NCI-H748 treated with DMSO at 0.1 percent for 48 hours (cell line): ENCODE measurements at places on chromosomes 16 and 17.

GRCh38 chr17:29664743-29665480 lies 42.2 kb upstream of the CORO6 start:
- no peak for DNase-seq

DNA sequence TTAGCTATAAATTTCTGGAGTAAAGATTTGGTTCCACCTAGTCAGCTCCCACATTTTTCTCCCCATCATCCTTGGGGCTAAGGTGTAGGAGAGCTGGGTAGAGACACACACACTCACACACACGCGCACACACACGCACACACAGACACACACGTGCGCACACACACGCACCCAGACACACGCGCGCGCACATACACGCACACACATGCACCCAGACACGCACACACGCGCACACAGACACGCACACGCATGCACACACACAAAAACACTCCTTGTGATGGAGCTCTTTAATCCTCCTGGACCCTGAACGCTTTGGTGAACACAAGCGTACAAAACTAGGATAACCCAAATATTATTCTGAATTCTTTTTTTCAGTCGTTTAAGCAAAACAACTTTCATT lies 253.6 kb downstream of the C16orf95 start:
- DNase-seq: no peak

DNA sequence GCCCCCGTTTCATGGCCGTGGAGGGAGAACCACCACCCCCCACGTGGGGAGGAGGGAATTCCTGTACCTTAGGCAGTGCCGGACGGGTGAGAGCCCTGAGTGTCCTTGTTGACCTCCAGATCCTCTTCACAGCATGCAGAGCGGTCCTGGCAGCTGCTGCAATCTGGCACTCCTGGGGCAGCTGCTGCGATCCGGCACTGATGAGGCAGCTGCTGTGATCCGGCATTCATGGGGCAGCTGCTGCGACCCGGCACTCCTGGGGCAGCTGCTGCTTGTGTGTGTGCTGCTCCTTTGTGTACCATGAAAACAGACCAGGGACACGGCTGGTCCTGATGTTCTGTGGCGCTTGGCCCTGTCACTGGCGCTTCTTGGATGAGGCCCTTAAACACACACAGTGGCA lies 12.8 kb downstream of the ZNF778 start:
- DNase-seq: no peak

GRCh38 chr16:89131783-89132182 lies 38.1 kb downstream of the ACSF3 start:
- no peak for DNase-seq

DNA sequence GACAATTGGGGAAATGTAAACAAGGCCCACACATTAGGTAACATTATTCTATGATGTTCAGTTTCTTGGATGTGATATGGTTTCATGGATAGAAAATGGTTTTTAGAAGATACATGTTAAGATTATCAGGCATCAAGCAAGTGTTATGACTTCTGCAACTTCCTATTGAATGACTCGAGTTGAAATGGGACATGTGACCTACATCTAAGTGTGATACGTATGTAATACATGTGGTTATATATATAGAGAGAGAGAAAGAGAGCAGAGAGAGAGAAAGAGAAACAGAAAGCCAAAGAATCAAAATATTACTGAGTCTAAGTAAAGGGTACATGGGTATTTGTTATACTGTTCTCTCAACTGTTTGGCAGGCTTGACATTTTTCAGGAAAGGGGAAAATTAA lies 1.7 kb downstream of the TMEM170A start:
- no peak for DNase-seq

DNA sequence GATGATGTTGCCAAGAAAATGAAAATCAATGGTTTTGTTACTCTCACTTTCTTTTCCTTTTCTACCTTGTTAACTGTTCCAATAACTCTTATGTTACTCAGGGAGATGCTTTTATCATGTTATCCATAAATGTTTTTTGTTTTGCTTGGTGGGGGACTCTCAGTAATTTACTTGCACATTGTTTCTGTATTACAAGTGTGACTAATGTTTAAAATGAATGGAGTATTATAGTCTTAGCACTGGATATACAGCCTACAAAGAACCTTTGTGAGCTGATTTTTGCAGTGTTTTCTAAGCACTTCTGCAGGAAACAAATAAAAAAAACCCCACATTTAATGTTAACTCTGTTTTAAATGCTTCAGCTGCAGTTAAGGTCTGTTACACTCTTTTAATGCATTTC lies 12.1 kb downstream of the VMP1 start:
- DNase-seq: no peak

- peak; percentile 57 for DNase-seq
Measured at GRCh38 chr17:67689534-67690177, 28.1 kb upstream of the NOL11 start.

GRCh38 chr17:488993-489757 lies 136.6 kb upstream of the RPH3AL start:
- no peak for DNase-seq

DNA sequence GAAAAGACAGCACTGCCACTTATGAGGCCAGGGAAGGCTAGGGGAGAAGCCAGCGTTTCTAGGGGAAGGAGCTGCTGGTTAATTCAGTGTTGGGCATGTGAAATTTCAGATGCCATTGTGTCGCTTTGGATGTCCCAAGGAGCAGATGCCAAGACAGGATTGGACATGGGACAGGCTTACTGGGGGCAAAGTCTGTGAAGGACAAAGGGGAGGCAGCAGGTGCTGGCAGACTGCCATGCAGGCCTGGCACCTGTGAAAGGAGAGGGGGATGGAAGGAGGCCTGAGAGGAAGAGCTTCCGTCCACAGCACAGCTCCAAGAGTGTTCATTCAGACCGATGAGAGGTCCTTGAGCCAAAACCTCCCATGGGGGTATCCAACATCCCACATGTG lies 255.5 kb upstream of the RPL38 start:
- DNase-seq: no peak

- DNase-seq: no peak
Measured at GRCh38 chr16:4928227-4928626, 8.7 kb downstream of the PPL start.

GRCh38 chr17:78023042-78023441 lies 64.5 kb downstream of the TNRC6C start:
- DNase-seq: no peak

GRCh38 chr16:17232487-17232886 lies 238.3 kb downstream of the XYLT1 start:
- no peak for DNase-seq

GRCh38 chr17:36859706-36860105 lies 77.6 kb upstream of the LHX1 start:
- DNase-seq: no peak

GRCh38 chr17:2685696-2686095 lies 25.9 kb downstream of the CLUH start:
- no peak for DNase-seq

DNA sequence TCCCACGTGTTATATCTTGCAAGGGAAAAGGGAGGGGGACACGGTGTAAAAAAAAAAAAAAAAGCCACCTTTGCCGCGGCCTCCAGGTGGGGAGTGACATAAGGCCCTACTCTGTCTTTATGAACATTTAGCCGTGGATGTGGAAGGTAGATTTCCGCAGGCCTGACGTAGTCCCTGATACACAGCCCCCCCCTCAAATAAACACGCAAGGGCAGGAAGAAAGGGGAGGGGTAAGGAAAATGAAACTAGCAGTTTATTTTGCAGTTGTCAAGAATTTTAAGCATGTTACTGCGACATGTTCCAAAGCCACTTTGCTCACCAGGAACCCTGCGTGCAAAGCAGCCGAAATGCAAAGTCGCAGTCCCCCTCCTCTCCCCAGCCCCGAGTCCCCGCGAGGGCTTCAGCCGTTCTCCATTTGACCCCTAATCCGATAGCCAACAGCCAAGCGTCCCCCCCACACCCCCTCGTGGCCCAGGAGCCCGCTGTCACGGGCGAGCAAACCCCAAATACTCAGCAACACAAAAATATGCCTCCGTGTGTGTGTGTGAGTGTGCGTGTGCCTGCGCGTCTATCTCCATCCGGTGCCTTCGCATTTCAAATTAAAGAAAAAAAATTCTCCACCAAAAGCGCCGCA lies 1.2 kb downstream of the CBX4 start:
- no peak for DNase-seq

GRCh38 chr16:51523400-51523799 lies 372.3 kb upstream of the SALL1 start:
- DNase-seq: no peak

DNA sequence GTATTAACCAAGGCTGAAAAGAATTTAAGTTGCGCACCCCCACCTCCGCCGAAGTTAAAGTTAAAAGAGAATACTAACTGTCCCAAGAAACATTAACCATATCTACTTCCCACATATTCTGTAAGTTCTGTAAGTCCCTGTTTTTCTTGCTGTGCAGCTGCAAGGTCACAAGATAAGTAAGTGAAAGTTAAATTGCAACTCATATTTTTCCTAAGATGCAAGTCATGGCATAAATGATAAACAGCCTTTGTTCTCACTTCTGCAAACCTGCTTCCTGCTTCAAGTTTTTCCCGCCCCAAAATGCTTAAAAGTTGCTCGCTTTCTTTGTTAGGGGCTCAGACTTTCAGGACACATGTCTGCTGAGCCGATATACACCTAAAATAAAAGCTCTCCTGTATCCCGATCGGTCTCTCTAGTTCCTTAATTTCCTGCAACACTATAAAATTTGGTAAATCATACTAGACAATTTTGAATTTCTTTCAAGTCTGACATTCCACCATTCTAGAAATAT lies 32.6 kb upstream of the ABCA9 start:
- no peak for DNase-seq

DNA sequence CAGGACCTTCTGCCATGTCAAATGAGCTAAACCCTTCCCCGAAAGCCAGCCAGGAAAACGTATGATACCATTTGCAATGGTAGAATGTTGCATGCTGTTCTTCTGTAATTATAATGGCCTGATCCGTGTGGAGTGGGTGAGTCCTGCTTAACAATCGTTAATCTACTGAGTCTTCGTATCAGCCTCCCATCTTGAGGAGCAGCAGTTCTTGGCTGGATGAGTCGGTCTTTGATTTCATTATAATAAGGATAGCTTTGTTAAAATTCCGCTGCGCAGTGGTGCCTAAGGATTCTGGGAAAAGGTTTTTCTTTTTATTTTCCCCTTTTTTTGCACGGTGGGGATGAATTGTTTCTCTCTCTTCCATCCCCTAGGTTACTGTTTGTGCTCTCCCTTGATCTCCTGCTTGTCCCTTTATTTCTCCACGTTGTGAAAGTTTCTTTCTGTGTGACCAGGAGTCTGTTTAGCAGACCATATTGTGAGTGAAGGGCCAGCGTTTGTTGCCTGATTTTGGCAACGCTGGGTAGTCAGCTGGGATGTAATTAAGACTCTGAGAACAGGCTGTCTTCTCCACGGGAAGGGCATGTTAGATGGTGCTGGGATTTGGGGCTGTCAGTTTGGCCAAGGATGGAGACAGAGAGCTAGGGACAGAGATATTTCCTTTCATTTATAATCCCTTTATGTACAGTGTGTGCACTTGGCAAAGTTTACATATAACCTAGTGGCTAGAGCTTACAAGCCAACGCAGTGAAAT lies 263.0 kb downstream of the FTO start:
- DNase-seq: no peak

- DNase-seq: no peak
Measured at GRCh38 chr16:48607056-48607825, 2.7 kb downstream of the N4BP1 start.

- no peak for DNase-seq
Measured at GRCh38 chr17:49338883-49339282, 23.2 kb downstream of the ZNF652 start.

DNA sequence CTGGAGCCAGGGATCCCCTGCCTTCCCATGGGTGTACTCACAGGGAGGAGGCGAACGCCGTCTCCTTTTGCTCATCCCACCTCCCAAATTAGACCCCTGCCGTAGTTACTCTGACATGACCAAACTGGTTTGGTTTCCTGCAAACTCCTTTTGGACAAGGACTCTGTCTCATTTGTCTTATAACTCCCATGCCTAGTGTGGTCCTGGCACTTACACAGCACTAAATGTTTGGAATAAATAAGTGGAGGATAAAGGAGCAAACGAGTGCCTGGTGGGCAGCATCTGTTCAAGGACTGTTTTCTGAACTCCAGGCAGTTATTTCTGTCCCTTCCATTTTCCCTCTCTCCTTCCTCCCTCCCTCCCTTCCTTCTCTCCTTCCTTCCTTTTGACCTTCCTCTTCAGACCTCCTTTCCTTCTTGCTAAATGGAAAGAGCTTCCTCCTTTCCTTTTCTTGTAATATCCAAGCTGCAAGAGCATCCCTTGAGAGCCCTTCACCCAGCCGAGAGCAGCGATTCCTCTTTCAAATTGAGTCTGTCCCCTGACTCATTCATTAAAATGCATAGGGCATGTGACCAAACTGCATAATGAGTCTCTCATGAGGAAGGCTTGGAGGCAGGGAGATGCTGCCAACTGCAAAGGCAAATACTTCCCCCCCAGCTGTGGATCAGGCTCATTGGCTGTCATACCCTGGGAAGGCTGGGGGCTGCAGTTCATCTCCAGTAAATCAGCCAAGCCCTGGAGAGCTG lies 36.8 kb downstream of the CHD9 start:
- DNase-seq: no peak

- DNase-seq: peak; percentile 6
Measured at GRCh38 chr16:17070882-17071592, 399.7 kb downstream of the XYLT1 start.

- no peak for DNase-seq
Measured at GRCh38 chr17:32222621-32223020, 43.0 kb upstream of the RHBDL3 start.

- no peak for DNase-seq
Measured at GRCh38 chr16:55912022-55912421, 36.8 kb upstream of the CES5A start.

DNA sequence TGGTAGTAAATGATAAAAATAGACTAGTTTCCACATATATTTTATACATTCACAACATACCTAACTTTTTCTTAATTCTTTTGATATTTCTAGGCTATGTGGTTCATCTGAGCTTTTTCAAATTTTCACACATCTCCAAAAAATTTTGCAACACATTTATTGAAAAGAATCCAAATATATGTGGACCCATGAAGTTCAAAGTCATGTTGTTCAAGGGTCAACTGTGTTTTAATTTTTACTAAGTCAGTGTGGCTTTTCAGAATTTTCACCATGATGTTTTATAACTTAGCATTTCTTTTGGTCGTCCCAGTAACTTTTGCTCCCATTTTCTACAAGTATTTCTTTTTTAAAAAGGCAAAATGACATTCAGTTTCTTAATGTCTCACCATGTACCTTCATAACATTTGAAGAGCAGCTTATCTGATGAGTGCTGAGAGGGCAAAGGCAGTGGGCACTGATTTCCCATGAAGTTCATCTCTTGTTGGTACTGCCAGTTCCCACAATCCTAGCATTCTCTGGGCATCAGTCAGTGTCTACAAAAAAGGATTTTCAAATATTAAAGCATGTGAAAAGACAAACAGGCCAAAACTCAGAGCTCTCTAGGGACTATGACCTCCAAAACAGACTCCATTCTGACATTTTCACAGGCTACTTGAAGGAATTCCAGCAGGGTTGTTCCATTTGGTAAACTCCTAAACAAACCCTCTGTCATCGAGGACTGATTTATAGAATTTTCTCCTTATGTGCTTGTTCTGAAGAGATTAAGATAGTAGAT lies 80.3 kb downstream of the MRTFB start:
- no peak for DNase-seq
